ENCODE measurements at places on chromosomes 3 and 15.

DNA sequence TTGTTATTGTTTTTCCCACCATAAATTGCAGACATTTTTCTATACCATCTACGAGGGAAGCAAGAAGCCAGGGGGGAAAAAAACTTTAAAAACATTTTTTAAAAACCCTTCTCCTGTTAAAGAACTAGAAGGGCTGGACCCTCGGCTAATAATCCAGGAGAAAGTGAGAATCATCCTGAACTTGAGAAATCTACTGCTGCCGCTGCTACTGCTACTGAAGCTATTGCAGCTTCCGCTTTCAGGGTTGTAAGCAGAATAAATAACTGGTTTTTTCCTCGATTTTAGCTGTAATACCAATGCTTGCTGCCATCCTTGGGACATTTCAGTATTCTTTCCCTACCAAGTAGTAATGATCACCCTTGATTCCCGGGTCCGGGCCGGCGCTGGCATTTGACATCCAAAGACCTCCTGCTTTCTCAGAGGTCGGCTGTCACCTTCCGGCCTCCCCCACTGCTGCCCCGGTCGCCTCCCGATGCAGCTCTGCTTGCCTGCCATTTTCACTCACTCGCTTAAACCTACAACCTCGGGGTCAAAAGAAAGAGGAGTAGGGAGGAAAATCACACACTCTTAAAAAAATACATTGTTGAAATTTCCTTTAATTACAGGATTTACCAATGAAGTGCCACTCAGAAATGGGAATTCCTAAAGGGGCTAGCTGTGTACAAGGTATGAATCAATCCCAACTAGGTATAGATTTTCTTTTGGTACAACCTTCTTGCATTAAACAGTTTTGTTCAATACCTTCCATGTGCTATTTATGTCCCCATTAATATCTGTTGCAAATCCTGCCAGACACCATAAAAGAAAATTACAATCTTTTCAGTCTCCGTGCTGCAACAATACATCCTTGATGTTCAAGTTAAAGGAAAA, 674 bp upstream of the MECOM start:
- DNase-seq = no peak

DNA sequence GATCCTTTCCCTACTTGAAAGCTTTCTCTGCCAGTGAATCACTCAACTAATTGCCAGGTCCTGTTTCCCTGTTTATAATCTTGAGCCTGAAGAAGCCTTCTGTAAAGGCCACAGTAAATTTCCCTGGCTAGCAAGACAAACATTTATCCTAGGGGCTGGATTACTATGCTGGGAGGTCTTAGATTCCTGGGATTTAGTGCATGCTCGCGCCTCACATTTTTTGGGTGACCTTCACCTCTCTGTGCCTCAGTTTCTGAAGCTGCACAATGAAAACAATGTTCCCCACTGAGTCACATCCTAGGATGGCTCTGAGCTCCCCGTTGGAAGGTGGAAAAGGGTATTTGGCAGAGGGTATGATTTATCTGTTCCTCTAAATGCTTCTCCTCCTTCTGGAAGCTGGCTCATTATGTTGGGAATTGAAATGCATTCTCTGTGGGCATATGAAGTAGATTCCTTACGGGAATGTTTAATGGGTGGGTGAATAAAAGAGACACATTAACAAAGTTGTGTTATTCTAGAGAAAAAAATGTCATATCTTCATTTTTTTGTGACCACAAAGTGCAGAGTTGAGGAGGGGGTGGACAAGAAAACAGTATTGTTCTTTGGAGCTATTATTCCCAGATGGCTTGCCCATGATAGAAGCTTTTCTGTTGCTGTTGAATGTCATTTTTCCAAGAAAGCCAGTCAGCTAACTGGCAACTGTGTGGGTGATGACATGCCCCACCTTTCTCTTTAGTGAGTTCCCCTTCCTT, 32.4 kb downstream of the LSM3 start:
- DNase-seq = no peak

DNA sequence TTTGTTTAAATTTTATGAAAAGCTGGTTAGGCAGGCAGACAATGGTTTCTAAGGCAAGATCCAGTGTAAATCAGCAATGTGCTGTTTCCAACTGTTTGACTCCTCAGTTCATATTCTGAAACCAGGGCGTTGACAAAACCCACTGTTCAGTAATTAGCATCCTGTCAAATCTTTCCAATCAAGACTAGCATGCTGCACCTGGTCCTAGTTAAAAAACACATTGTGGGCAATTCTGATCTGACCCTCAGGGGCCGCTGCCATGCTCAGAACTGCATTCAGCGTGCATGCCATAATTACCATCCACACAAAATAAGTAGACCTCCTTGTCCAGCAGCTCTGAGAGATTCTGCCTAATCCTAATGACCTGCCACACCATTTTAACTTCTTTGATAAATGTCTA, 20.9 kb upstream of the RBP1 start:
- DNase-seq = no peak

GRCh38 chr3:31758322-31758965, 222.6 kb downstream of the OSBPL10 start:
- DNase-seq = no peak

- DNase-seq = no peak
Observed at GRCh38 chr15:69320977-69321554, 22.4 kb downstream of the PAQR5 start.

- DNase-seq = no peak
Observed at GRCh38 chr15:89399238-89400115, 64.9 kb upstream of the POLG start.

Measured in stimulated activated CD8-positive, alpha-beta memory T cell treated with anti-CD3 and anti-CD28 coated beads, Interleukin-7, amount 100 ng/mL, for 48 hours (primary cell).